ENCODE measurements at places on chromosomes 12 and 14.

GRCh38 chr12:92621833-92622232 is 81.0 kb upstream of the PLEKHG7 start:
- DNase-seq = peak; percentile 59

- DNase-seq = peak; percentile 14
Measured at GRCh38 chr12:41188058-41188840, at the start of gene PDZRN4. Gene PDZRN4, plus strand, starts transcription at chr12:41188320.

- peak; percentile 75 for DNase-seq
Measured at GRCh38 chr14:78022059-78022458, 148.1 kb upstream of the NRXN3 start.

GRCh38 chr12:109589240-109589590 is 15.6 kb downstream of the MVK start:
- no peak for DNase-seq

DNA sequence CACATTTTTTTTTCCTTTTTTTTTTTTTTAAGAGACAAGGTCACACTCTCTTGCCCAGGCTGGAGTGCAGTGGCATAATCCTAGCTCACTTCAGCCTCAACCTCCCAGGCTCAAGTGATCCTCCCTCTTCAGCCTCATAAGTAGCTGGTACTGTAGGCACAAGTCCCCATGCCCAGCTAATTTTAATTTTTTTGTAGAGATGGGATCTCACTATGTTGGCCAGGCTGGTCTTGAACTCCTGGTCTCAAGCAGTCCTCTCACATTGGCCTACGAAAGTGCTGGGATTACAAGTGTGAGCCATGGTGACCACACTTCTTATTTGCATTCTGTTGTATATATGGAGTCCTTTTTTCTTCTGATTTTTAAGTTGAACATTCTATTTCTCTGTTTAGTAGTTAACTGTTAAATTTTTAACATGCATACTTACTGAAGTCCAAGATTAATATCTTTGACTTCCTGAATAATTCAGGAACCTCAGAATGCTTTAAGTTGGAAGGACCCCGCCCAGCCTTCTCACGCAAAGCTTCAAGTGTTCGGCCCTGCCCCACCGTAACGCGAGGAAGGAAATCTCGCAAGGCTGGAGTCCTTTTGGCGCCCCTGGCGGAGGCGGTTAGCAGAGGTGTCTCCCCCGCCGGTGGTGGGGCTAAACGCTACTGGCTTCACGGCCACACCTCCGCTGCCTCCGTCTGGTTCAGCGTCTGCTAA is 21.6 kb downstream of the SPATS2 start:
- DNase-seq = no peak

GRCh38 chr12:66753810-66754209 is 74.9 kb upstream of the GRIP1 start:
- no peak for DNase-seq

DNA sequence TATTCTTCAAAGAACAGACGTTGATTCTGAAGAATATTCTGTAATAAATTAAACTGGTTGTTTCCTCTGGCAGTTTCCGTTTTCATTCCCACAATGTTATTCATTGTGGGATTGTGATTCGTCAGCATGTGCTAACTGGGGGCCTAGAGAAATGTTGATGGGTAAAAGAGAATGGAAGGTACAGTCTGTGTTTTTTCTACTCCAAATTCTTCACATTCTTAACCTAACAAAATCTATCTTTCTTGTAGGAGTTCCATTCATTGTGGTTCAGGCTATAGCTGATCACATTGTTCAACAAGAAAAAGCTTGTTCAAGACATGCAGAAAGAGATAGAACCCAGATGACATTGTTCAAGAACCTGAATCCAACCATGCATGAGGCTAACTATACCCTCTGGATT is 5.9 kb downstream of the CD163 start:
- DNase-seq = no peak

GRCh38 chr12:107649661-107650061 is 35.9 kb upstream of the PWP1 start:
- no peak for DNase-seq

- no peak for DNase-seq
Measured at GRCh38 chr12:9756706-9757105, 4.0 kb downstream of the CD69 start.

GRCh38 chr12:97760601-97761000 is 298.0 kb downstream of the RMST start:
- DNase-seq = no peak

DNA sequence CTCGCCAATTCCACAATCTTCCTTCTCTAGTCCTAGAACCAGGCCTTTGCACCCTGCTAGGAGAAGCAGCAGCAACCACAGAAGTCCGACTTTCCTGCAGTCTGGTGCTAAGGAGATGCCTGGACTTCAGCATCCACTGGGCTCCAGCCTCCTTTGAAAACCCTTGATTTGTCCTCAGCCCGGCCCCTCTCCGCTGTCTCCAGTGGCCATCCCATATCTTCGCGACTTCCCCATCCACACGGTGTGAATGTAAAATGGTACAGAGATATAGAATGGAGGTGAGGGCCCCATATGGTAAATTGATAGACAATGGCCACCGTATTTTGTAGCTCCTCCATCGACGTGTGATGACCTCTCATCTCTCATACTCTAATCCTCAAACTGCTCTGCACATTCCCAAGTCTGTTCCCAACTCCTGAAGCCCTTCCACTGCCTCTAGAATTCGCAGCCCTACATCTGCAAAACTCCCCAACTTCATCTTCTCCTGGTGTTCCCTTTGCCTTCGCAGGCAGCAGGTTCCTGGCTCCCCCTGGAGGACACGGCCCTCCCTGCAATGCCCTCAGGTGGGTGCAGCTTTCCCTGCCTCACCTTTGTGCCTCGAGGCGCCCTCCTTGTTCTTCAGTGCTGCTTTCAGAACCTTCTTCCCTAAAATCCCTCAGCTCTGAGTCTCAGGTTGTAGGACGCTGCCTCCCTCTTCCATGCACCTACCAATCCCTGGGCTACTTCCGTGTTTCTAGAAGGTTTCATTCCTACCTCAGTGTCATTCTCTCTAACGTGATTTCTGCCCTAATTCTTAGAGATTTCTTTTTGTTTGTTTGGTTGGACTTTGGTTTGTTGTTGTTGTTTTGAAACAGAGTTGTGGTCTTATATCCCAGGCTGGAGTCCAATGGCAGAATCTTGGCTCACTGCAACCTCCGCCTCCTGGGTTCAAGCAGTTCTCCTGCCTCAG is 36.7 kb downstream of the TMBIM6 start:
- DNase-seq = peak; percentile 64

Data from epithelial cell of esophagus (primary cell).